Right ventricle myocardium superior (tissue), 1 donor: ENCODE measurements at places on chromosomes 2 and 18. TPM values are rescaled to one million over a fixed set of nuclear protein-coding genes. Genes with fewer than 3 reads are reported as not detected.

The CCDC68 gene
- total RNA-seq, result 3.7 TPM

- no peak for DNase-seq
Measured at GRCh38 chr18:11736656-11737055, 47.6 kb downstream of the GNAL start.

The EFR3B gene
- 3.8 TPM for total RNA-seq

- DNase-seq, result no peak
Measured at GRCh38 chr18:56997200-56997599, 149.7 kb upstream of the BOD1L2 start.

- DNase-seq, result no peak
Measured at GRCh38 chr2:1800306-1800705, 56.0 kb upstream of the PXDN start.

- DNase-seq, result no peak
Measured at GRCh38 chr2:49288113-49288705, 133.9 kb upstream of the FSHR start.

DNA sequence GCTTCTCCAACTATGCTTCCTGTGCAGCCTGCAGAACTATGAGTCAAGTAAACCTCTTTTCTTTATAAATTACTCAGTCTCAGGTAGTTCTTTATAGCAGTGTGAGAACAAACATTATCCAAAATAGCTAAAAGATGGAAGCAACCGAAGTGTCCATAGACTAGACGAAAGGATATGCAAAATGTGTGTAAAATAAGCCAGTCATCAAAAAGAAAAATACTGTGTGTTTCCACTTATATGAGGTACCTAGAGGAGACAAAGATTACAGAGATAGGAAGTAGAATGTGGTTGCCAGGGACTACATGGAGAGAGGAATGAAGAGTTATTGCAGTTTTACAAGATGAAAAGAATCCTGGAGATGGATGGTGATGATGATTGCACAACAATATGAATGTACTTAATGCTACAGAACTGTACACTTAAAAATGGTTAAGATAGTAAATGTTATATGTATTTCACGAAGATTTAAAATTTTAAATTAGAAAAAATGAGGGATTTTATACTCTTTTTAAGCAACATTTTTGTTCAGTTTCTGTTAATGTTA, 99.3 kb upstream of the FN1 start:
- no peak for DNase-seq

DNA sequence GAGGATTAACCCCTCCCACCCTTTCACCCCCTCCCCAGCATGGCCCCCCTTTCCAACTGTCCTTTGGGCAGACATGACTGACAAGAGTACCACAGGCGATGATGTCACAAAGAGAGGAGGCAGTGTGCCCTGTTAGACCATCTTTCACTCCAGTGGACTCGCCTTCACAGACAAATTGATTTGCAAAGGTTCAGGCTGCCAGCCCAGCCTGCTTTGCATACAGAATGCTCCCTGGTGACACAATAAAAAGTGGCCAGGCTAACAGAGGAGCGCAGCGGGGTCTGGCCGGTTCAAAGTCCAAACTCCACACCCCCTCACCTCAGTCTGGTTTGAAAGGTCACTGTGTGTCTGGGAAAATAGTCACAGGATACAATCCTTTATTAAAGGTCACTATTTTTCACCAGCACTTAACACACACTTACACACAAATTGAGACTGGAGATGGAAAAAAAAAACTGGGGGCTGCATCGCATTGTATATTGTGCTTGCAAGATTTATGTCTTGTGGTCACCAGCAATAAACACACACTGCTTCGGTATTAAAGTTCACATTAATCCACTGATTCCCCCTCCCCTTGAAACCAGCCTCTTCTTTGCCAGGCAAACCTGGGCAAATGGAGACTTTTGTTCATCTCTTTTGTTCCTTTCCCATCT, 236.9 kb downstream of the BCL11A start:
- no peak for DNase-seq

GRCh38 chr18:2994020-2994589, 18.8 kb downstream of the LPIN2 start:
- DNase-seq, result no peak

- no peak for DNase-seq
Measured at GRCh38 chr18:24605444-24605843, 145.0 kb downstream of the HRH4 start.

GRCh38 chr2:98026927-98027522, 31.3 kb upstream of the TMEM131 start:
- no peak for DNase-seq

The GAL3ST2 gene
- total RNA-seq, result not detected

The SLC11A1 gene
- 4.4 TPM for total RNA-seq

GRCh38 chr2:45946023-45946422, 294.5 kb downstream of the PRKCE start:
- no peak for DNase-seq

The UGT1A4 gene
- total RNA-seq, result not detected

- DNase-seq, result no peak
Measured at GRCh38 chr18:55351980-55352714, 235.8 kb downstream of the TCF4 start.

DNA sequence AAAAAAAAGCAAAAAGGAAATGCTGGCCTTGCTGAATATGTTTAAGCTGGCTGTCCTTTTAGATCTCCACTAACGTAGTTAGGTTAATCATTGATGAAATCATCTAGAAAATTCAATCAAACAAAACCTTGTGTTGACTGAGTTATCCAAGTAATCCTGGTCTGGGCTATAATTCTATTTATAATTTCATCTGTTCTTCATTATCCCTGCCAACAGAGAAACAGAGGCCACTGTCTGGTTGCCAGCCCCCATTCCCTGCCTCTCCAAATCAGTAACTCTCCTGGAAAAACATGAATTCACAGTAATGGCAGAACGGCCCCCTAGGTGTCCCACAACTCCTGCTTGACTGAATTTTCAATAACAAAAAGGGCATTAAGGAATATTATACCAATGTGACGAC, 24.6 kb downstream of the DOCK10 start:
- no peak for DNase-seq

The GKN1 gene
- not detected for total RNA-seq

DNA sequence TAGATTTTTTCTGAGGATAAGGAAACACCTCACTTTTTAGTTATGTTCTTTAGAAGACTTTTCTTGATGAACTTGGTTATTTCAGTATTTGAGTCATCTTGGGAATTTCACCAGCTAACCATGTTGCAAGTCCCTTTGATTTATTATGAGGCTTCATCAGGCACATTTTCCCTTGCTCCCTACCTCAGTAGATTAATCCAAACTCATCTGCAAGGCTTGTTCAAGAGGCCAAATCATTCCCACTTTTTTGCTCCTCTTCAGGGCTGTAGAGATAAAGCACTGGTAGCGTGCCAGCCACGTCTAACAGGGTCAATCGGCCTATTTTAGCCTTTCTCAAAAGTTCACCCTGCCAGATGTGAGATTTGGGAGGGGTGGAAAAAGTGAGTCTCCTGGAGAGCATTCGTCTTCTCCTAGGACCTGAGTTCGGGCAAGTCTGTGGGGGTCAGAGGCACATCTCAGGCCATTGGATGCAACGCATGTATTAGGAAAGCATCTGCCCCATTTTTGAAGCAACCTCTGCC, 120.3 kb downstream of the RDH14 start:
- no peak for DNase-seq

DNA sequence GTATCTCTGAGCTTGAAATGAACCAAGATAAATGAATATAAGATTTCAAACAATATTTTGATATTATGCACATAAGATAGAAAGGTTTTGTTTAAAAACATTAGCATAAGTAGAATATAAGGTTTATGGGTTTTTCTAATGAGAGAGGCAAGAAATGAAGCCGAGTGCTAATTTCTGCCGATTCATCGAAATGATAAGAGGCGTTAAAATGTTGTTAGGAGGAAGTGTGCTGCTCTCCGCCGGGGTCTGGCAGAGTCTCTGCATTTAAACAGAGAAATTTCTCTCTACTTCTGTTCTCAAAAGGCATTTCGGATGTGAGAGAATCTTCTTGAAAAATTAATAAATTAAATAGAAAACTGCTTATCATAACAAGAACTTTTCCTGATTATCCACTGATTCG, 83.6 kb downstream of the MRPS9 start:
- no peak for DNase-seq
